ENCODE measurements at places on chromosomes 2 and 18.
A peak's percentile ranks its signal among the peaks of the same experiment; 100 is the strongest.

DNA sequence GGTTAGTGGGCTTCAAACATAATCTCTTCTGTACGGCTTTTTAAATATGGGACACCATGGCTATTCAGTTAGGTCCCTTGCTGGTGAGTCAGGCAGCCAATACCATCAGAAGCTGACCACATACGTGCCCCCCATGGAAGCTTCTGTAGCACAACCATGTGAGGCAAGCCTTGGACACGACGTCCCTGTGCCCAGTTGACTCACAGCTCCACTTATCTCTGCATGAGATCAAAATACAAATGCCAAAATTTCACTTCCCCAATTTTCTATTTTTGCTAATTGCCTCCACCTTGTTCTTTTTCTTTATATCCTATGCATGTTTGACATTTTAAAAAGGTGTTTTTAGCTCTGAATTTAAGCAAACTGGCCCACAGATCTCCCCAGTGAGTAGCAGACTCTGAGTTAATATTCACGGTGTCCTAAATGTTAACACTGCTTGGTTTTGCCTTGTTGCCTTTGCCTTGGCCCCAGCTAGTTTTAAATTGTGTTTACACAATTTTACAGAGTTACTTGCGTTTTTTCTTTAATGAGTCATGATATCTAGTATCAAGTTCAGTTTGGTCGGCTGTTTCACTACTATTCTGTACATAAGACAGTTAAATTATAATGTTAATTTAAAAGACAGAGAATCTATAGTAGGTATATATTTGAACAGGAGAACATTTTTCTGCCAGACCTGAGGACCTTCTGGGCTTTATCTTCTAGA lies 77.5 kb downstream of the CDCA7 start:
- DNase-seq, result no peak

GRCh38 chr2:144753416-144753815 lies 233.5 kb upstream of the ZEB2 start:
- DNase-seq, result no peak

DNA sequence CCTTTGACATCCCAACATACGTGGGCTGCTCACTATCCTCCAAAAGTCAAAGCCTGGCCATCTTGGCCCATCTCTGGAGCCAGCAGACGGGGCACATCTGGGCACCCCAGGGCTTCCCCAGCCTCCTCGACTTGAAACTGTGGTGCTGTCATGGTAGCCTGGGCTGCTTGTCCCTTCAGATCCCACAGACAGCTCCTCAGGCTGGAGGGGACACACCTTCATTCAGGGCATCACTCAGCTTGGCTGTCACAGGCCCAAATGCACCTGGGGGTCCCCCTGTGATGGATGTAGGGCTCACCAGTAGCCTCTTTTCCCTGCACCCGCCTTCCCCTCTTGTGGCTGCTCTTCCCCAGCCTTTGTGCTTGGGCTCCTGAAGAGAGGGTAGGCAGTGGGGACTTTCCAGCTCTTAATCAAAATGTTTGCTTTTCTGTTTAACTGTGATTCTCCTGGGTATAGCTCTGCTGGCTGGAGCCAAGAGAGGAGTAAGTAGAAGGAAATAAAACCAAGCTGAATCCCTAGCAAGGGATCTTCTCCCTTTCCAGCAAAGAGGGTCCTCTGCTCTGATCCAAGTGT lies 92.3 kb downstream of the GYPC start:
- DNase-seq, result no peak

DNA sequence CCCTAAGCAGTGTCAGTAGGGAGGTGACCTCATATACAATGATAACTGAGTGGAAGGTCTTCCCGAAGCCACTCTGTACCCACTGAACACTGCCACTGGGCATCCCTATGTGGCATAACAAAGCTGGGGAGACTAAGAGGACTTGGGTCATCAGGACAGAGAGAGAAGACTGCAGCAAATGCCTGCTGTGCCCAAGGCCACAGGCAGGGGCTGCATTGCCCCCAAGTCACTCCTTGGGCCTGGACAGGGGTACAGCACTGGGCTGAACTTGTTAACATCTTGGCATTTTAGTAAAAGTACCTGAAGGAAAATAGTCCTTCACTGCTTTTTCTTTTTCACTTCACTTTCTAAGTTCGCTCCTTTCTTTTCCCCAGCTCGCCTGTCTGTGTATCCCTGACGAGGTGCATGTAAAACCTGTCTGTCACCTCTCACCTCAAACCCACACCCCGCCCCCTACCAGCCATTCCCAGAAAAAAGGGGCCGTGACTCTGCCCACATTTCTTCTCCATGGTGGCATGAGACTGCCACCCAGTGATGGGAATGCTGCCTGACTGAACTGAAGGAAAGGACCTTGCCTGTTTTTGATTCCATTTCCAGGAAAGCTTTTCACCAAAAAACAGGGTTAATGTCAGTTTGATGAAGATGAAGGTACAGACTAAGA lies 62.9 kb downstream of the MTHFD2 start:
- DNase-seq, result no peak

GRCh38 chr2:85547089-85547858 lies 8.3 kb downstream of the MAT2A start:
- DNase-seq, result no peak

DNA sequence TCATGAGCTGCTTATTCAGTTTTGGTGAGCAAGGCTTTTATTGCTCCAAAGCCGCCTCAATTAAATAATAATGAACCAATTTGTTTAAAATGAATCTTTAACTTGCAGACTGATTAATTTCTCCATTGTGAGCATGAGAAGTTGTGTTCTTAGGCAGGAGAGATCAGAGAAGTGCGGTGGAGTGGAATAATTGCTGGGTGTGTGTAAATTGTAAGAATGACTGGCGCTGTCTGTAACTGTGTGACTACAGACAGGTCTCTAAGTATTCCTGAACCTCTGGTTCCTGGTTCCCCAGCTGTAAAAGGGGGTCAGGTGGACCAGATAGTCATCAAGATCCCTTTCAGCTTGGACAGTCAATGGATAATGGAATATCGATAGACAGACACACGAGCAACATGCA lies 98.0 kb upstream of the EFEMP1 start:
- DNase-seq, result no peak

DNA sequence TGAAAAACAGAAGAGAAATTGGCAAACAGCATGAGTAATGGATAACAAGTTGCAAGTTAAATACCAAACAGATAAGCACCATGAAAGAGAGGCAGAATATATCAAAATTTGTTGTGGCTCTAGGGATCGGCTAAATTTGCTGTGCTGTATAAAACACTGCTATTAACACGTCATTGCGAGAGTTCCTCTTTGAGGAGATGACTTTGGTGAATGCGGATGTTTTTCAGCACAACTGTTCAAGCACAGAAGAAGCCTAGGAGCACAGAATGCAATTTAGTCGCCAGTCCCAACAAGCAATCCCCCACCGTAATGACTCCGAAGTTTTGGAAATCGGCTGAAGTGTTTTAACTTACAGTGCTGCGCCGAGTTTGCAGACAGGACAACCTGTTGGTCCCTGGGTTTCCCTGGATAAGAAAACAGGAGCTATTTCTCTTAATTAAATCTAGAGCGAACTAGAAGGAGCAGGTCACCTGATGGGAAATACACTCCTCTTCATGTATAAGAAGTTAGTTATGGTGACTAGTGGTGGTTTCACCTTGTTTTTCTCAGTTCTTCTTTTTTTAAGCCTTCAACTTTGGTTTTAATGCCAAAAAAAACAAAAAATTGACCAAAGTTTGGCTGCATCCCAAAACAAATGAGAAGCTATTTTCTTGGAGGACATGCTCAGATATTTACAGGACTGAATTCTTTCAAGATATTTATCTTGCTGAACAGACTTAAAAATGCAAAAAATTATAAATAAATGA lies 454.1 kb upstream of the SALL3 start:
- DNase-seq, result peak; percentile 26

GRCh38 chr2:229363185-229363814 lies 92.2 kb upstream of the PID1 start:
- no peak for DNase-seq

DNA sequence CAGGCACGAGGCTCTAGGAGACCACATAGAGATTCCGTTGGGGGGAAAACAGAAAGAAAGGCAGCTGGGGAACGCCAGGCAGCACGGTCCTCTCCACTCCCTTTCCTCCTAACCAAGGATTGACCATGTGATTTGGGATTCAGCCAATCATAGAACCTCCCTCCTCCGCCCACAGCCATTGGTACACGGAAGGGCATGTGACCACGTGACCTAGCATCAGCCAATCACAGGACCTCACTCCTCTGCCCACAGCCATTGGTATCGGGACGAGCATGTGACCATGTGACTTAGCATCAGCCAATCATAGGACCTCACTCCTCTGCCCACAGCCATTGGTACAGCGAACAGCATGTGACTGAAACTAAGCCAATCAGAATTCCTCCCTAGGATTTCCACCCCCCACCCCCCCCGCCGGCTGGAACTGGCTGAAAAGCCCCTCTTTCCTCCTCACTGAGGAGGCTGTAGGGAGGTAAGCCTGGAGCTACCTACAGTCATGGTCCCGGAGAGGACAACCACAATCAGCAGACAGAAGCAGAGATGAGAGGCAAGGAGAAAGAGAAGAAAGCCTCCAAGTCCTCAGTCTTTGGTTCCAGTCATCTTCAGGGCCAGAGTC lies 7.6 kb downstream of the SERPINE2 start:
- no peak for DNase-seq

GRCh38 chr2:201219328-201220096 lies 36.6 kb downstream of the CASP10 start:
- DNase-seq, result no peak

- DNase-seq, result no peak
Measured at GRCh38 chr2:233007270-233007669, 5.8 kb downstream of the NGEF start.

DNA sequence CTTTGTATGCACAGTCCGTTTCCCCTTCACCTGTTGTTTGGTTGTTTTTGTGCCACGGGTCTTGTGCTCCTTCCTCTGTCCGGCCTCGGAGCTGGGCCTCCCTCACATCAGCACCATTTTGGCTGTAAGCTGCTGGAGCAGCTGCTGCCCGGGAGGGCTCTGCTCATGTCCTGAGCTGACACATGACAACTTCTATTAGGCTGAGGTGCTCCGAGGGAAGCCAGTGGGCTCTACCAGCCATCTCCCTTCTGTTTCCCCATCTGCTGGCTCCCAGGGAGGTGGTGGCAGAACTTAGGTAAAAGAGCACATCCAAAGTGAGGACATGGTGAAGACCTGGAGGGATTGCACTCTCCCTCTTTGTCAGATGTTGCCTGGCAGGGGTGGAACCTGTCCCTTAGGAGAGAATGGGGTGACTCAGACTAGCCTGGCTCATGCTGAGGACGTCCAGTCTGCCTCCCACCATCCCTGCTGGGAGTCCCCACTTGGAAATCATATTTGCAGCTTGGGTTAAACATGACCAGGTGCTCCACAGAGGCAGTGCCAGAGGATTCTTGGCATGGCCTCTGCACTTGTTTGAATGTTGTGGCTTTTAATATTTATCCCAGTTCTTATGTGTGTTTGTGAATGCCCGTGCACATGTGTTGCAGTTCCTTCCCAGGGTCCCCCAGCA lies 49.8 kb upstream of the TNP1 start:
- no peak for DNase-seq

DNA sequence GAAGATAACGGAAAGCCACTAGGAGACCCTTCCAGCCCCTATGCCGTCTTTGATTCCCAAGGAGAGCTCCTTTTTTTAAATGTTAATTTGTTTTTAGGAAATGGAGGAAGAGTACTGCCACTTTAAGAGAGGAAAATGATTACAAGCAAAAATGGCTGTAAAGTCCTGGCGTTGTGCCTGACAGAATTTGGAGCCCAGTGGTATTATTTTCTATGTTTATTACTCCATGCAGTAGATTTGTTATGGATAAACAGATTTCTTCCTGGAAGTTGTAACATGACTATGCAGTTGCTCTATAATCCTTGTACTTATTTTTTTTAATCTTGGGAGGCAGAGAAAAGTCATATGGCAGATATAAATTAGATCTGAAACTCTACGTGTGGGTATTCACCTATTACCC lies 141.3 kb downstream of the GBX2 start:
- DNase-seq, result no peak

DNA sequence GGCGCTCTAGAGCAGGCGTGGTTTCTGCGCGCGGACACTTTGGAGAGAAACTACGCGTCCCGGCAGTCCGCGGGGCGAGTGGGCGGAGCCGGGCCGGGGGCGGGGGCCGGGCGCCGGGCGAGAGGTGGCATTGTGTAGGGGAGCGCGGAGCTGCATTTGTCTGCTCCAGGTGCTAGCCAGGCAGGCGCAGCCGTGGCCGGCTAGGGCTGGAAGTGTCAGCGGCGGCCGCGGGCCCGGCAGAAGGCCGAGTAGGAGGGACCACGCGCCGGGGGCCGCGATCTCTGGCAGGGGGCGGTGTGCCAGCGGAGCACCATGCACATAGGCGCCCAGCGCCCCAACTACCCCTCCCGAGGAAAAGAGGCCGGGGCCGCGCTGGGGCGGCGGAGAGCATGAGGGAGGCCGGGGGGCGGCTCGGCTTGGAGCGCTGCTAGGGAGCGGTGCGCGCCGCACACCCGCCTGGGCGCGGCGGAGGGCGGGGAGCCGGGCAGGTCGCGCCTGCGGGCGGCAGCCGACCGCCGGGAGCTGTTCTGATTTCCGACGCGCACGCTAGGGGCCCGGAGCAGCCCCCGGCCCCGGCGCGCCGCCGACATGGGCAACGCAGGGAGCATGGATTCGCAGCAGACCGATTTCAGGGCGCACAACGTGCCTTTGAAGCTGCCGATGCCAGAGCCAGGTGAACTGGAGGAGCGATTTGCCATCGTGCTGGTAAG lies at the start of gene FMNL2:
TSS of gene FMNL2 (plus strand) at position 159 of the 710 bp plus-strand sequence.
- peak; percentile 93 for DNase-seq

GRCh38 chr18:11040823-11041656 lies 108.3 kb downstream of the PIEZO2 start:
- DNase-seq, result no peak

DNA sequence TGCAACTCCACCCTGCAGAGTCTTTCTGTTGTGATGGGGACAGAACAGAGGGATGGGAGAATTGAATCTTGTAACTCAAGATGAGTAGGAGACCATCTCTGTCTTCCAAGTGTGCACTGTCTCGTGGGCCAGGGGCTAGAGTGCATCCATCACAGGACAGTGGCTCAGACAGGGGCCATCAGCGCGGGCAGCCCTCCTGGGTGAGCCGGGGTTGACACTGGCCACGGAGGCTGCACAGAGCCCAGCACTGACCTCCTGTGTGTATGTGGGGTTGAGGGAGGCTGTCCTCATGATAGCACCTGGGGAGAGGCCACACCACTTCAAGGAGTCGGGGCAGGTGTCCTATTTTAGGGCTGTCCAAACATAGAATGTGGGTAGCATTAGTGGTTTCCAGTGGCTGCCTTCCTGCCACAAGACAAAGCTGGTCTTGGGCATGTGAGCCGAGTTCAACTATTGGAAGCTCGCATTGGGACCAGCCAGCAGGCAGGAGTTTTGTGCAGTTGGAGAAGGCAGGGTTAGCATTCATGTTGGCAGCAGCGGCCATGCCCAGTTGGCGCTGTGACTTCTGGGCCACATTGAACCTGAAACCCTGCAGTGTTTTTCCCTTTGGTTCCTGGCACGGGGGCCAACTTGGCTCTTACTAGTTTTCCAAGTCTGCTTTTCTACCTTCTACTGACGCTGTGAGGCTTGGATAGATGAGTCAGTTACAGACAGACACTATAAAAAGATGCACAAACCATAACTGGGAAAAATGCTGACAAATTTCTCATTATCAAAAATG lies 45.3 kb downstream of the ACOXL start:
- no peak for DNase-seq

GRCh38 chr2:202051499-202052161 lies 18.0 kb downstream of the FZD7 start:
- DNase-seq, result no peak
